ENCODE measurements at places on chromosomes 6 and 20. TPM values are rescaled to one million over a fixed set of nuclear protein-coding genes. Genes with fewer than 3 reads are reported as not detected.

GRCh38 chr6:137923866-137924653 is 57.0 kb downstream of the TNFAIP3 start:
- no peak overlapping the region for H3K4me3 ChIP-seq
- no peak for DNase-seq
- peaks cover 20% of the 10 kb centered on the region for H3K4me1 ChIP-seq
- H3K36me3 ChIP-seq, result no peaks in the 10 kb centered on the region

DNA sequence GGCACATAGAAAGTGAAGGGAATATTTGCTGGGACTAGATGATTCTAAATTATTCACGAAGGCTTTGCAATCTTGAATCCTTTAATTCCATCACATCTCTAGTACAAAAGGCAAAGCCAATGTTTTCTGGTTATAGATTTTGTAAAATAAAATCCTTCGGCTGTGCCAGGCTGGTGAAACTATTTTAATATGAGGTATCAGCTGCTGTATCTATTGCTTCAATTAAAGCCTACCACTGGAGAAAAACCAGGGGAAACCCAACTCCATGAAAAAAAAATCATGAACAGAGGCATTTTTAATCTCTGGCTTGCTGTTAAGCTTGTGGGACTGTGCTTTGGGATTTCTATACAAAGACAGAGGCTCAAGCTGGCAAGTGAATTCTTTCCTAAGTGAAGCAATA is 271.8 kb downstream of the QKI start:
- H3K27ac ChIP-seq, result no peak overlapping the region
- H3K4me3 ChIP-seq, result no peak overlapping the region
- no peaks in the 10 kb centered on the region for H3K36me3 ChIP-seq
- no peak for DNase-seq

DNA sequence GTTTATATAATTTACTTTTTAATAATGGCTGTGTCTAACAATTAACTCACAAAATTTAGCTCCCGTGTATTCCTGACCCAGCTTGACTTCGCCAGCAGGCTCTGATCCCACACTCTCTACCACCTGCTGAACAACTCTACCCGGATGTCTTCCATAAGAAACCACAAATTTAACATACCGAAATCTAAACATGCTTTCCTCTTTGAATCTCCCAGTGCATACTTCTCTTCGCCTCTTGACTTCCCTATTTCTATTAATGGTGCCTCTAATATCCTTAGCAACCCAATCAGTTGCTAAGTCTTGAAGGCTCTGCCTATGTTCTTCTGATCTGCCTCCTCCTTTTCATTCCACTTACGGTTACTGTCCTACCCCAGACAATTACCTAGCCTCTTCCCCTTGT is 4.6 kb upstream of the MYB start:
- H3K36me3 ChIP-seq, result no peaks in the 10 kb centered on the region
- H3K4me3 ChIP-seq, result no peak overlapping the region
- H3K4me1 ChIP-seq, result peaks cover 4% of the 10 kb centered on the region

- H3K27me3 ChIP-seq, result no peaks in the 10 kb centered on the region
- H3K27ac ChIP-seq, result peak overlapping the region; percentile 18
- peak; percentile 27 for DNase-seq
- no peaks in the 10 kb centered on the region for H3K36me3 ChIP-seq
- H3K4me3 ChIP-seq, result no peak overlapping the region
- H3K4me1 ChIP-seq, result peaks cover 37% of the 10 kb centered on the region
Measured at GRCh38 chr6:136609873-136610706, 59.9 kb upstream of the MAP7 start.

GRCh38 chr20:36043441-36043840 is 75.1 kb downstream of the CNBD2 start:
- no peaks in the 10 kb centered on the region for H3K27me3 ChIP-seq
- H3K4me3 ChIP-seq, result no peak overlapping the region
- H3K36me3 ChIP-seq, result peaks cover 5% of the 10 kb centered on the region
- peaks cover 15% of the 10 kb centered on the region for H3K4me1 ChIP-seq

DNA sequence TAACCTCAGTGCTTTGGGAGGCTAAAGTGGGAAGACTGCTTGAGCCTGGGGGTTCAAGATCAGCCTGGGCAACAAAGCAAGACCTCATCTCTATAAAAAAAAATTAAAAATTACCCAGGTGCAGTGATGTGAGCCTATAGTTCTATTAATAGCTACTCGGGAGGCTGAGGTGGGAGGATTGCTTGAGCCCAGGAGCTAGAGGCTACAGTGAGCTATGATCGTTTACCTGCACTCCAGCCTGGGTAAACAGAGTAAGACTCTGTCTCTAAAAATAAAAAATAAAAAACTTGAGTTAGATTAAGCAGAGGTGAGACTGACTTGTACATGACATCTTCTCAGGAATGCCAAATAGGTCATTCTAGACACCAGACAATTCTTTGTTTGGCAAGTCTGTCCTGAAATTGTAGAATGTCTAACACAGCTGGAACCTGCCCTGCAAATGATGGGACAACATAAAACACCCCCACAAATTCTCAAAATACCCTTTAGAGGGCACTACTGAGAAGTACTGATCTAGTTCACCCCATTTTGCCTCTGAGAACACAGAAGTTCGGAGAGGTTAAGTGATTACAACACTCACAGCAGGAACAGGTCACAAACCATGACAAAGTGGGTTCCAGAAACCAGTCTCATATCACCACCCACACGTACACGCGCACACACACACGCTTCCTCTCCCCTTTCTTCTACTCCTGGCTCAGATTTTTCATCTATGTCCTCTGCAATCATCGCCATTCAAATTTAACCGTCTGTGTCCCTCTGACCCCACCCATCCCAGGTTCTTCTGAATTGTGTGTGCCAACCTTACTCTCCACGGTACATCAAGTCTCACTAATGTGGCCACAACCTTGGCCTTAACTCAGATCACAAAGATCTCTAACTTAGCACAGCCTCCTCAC is 38.3 kb downstream of the ARHGAP18 start:
- H3K4me3 ChIP-seq, result no peak overlapping the region
- H3K4me1 ChIP-seq, result peaks cover 25% of the 10 kb centered on the region
- H3K36me3 ChIP-seq, result no peaks in the 10 kb centered on the region
- peak; percentile 71 for DNase-seq
- H3K27ac ChIP-seq, result no peak overlapping the region
- no peaks in the 10 kb centered on the region for H3K27me3 ChIP-seq

GRCh38 chr6:26258212-26258977 is 106.6 kb upstream of the BTN3A2 start:
- H3K4me3 ChIP-seq, result no peak overlapping the region
- H3K4me1 ChIP-seq, result peaks cover 11% of the 10 kb centered on the region
- DNase-seq, result peak; percentile 57
- no peaks in the 10 kb centered on the region for H3K36me3 ChIP-seq
- H3K27ac ChIP-seq, result no peak overlapping the region

DNA sequence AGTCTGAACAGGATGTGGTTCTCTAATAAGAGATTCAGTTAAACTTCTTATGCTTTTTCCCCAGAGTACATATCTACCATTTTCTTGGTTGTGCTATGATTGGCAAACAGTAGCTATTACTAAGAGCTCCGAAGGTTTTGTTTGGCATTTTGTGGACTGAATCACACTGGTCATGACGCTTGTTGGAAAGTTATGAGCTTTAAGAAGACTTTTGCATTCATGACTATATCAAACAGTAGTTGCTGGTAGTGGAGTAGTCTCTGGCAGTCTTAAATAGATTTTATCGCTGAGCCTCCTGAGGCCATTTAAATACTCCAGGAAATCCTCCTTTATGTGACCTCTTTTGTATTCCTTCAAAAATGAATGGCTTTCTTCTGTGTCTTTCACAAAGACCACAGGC is 40.8 kb downstream of the CCDC170 start:
- no peaks in the 10 kb centered on the region for H3K36me3 ChIP-seq
- H3K4me1 ChIP-seq, result no peaks in the 10 kb centered on the region
- DNase-seq, result no peak
- H3K27ac ChIP-seq, result no peak overlapping the region
- H3K4me3 ChIP-seq, result no peak overlapping the region

GRCh38 chr20:1396264-1396663 is 3.4 kb upstream of the FKBP1A start:
- no peak overlapping the region for H3K4me3 ChIP-seq
- no peak overlapping the region for H3K27ac ChIP-seq
- H3K27me3 ChIP-seq, result peaks cover 27% of the 10 kb centered on the region
- H3K36me3 ChIP-seq, result no peaks in the 10 kb centered on the region

- no peaks in the 10 kb centered on the region for H3K36me3 ChIP-seq
- H3K27ac ChIP-seq, result no peak overlapping the region
- DNase-seq, result no peak
- H3K4me3 ChIP-seq, result no peak overlapping the region
- H3K27me3 ChIP-seq, result no peaks in the 10 kb centered on the region
Measured at GRCh38 chr6:132316970-132317369, 84.3 kb downstream of the MOXD1 start.

- H3K36me3 ChIP-seq, result no peaks in the 10 kb centered on the region
- no peak overlapping the region for H3K4me3 ChIP-seq
- H3K27me3 ChIP-seq, result no peaks in the 10 kb centered on the region
- H3K4me1 ChIP-seq, result no peaks in the 10 kb centered on the region
- no peak overlapping the region for H3K27ac ChIP-seq
Measured at GRCh38 chr6:131450861-131451260, 122.2 kb upstream of the ARG1 start.

DNA sequence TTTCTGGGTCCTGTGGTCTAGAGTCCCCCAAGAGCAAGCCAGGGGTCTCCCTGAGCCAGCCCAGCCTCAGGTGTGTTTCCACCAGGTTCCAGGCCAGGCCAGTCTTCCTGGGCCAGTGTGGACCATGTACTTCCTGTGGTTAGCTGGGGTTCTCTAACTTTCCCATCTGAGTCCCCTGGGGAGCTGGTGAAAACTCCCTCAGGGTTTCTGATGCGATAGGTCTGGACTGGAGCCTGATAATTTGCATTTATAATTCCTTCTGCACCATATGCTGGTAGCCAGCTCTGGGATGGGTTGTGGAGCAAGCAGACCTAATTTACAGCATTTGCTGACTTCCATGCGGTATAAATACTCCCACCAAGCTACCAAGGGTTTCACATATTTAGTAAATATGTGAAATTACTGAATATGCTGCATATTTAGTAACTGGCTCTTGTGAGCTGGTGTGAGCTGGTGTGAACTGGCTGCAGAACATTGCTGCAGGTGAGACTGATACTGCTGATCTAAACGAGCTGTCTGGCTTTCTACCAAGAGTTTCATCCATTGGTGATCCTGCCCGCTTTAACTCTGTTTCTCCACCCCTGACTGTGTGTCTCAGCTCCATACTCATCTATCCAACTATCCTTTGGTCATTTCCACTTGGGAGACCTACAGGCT is 62.6 kb downstream of the RIN2 start:
- H3K4me1 ChIP-seq, result no peaks in the 10 kb centered on the region
- H3K4me3 ChIP-seq, result no peak overlapping the region
- DNase-seq, result no peak
- no peak overlapping the region for H3K27ac ChIP-seq
- H3K27me3 ChIP-seq, result no peaks in the 10 kb centered on the region
- no peaks in the 10 kb centered on the region for H3K36me3 ChIP-seq

Gene PLEKHG1
- total RNA-seq, result 1.0 TPM

Gene MTFR2
- 7.4 TPM for total RNA-seq

Gene GJE1
- not detected for total RNA-seq

Gene WFDC10B
- not detected for total RNA-seq

Gene TNFRSF21
- total RNA-seq, result 48.5 TPM

Gene PRSS16
- 11.8 TPM for total RNA-seq
